ENCODE measurements at places on chromosomes 1 and 21.

- peak; percentile 83 for DNase-seq
Observed at GRCh38 chr1:111603979-111604378, 15.6 kb upstream of the RAP1A start.

DNA sequence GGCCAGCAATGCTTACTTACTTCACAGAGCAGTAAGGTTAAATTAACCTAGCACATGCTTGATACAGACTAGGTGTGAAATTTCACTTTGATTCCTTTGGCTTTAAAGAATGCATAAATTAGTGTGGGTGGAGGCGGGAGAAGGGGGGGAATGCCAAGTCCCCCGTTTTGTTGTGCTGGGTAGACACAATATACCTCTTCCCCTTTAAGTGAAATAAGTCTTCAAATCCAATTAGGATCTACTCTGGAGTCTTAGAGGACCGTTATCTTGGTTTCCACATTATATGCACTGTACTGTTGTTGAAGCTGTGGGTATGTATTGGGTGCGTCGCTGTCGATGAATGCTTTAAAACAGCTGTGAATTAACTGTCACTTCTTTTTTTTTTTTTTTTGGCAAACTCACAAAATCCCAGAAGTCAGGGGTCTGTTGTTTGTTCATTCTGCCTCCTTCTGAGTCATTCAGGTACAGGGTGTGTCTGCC is 1.6 kb upstream of the S1PR1 start:
- DNase-seq, result no peak

GRCh38 chr1:69657971-69658370 is 90.2 kb downstream of the LRRC7 start:
- DNase-seq, result no peak

DNA sequence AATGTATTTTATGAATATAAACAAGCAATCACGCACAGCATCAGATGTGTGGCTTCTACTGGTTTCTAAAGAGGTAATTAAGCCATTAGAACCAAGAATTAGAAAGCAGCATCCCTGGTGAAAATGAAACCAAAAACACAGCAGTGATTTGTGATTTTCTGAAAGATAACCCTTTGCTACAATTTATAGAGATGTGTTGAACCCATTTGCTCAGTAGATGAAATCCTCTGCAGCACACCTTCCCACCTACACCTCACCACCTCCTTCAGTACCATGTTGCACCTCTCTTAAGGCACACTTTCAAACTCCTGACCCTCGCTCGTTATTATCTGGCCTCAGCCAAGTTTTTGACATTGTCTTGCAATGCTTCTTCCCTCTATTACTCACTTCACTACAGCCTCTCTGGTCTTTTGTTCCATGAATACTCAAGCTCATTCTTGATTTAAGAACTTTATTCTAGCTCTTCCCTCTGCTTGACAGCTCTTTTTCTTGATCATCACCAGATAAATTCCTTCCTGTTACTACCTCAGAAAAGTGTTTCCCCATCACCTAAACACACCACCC is 38.6 kb downstream of the NSL1 start:
- DNase-seq, result peak; percentile 14

DNA sequence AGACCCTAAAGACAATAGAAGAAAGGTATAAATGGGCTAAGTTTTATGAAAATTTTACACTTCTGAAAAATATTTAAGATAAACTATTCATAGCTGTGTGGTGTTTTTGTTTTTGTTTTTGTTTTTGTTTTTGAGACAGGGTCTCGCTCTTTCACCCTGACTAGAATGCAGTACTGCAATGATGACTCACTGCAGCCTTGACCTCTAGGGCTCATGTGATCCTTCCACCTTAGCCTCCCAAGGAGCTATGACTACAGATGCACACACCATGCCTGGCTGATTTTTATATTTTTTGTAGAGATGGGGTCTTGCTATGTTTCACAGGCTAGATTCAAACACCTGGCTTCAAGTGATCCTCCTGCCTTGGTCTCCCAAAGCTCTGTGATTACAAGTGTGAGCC is 66.6 kb downstream of the PUM1 start:
- DNase-seq, result no peak

- DNase-seq, result no peak
Observed at GRCh38 chr1:209895709-209896108, 42.3 kb upstream of the SYT14 start.

DNA sequence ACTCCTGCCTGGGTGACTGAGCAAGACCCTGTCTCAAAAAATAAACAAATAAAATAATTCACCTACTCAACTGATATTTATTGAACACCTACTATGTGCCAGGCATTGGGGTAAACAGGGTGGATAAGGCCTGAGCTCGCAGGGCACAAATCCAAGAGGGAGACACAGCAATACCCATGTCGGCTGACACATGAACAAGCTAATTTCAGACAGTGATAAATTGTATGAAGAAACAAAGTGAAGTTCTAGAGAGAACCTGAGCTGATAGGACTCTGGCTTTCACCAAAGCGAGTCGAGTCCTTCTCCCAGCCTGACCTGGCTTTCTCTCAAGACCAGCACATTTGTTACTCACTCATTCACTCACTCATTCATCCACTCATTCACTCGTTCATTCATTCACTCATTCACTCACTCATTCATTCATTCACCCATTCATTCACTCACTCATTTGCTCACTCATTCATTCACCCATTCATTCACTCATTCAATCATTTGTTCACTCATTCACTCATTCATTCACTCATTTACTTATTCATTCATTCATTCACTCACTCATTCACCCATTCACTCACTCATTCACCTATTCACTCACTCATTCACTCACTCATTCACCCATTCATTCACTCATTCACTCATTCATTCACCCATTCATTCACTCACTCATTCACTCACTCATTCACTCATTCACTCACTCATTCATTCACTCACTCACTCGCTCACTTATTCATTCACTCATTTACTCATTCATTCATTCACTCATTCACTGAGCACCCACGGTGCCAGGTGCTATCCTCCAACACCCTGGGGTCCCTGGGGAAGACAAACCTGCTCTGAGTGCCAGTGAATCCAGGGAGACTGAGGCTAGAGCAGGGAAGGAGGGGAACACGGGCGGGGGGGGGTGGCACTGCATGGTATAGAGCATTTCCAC is 37.4 kb upstream of the CASZ1 start:
- no peak for DNase-seq

All from stimulated activated naive CD4-positive, alpha-beta T cell (primary cell).